ENCODE measurements at places on chromosomes 12 and 14.

- DNase-seq = no peak
These were observed 1046.9 kb upstream of the FLRT2 start for GRCh38 chr14:84483072-84483420.

- DNase-seq = no peak
These were observed 124.3 kb upstream of the EGLN3 start for GRCh38 chr14:34075042-34075744.

DNA sequence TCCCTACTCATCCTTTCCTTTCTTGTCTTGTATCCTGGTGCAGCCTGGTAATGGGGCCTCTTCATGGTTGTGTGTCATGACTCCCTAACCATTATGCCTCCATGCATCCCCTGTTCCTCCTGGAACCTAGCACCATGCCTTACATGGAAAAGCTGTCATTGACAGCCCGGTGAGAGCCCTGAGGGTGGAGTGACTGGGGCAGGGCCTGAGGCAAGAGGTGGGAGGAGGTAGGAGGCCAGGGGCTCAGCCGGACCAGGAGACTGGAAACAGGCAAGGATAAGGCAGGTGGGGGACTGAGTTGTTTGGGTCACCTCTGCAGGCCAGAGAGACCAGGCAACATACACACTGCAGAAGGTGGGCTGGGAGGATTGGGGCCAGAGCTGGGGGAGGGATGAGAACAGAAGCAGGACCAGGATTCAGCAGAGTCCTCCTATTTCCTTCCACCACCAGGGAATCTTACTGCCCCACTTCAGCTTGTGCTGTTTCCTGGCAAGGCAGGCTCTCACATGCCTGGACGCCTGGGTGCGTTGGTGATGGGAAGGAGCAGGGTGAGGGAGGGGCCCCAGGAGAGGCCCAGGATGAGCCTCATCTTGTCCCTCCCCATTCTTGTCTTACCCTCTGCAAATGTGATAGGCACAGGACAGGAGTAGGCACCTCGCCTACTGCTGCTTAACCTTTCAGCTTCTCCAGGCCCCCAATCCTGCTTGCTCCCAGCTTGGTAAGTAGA, at the start of gene LTB4R2:
TSS of gene LTB4R2 (plus strand) at position 603 of the 727 bp plus-strand sequence. CDS start 525 bp downstream, outside the sequence.
- no peak for DNase-seq

GRCh38 chr12:119840582-119840981, 36.5 kb downstream of the CIT start:
- DNase-seq = no peak

GRCh38 chr12:28313631-28314030, 123.4 kb downstream of the CCDC91 start:
- no peak for DNase-seq

GRCh38 chr12:39763071-39763889, 143.7 kb upstream of the ABCD2 start:
- DNase-seq = no peak

GRCh38 chr14:100428727-100429126, 105.6 kb downstream of the SLC25A47 start:
- no peak for DNase-seq

DNA sequence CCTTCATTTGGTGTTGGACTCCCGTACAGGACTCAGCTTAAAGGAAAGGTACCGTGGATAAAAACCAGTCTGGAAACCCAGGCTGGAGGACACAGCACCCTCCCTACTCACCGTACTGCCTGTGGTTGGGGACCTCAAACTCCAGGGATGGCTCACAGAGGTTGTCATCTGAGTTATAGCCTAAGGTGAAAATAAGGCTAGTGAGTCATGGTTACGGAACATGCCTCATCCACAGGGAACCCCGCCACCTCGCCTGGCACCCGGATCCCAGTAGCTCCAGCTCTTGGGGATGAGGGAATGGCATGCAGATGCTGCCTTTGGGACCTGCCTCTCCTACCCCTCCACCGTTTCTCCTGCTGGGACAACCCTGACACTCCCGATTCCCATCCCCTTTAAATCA, 36.8 kb upstream of the GPR68 start:
- DNase-seq = no peak
